NCI-H1048 (cell line): ENCODE measurements at places on chromosomes 11 and 22.
A peak's percentile ranks its signal among the peaks of the same experiment; 100 is the strongest.

DNA sequence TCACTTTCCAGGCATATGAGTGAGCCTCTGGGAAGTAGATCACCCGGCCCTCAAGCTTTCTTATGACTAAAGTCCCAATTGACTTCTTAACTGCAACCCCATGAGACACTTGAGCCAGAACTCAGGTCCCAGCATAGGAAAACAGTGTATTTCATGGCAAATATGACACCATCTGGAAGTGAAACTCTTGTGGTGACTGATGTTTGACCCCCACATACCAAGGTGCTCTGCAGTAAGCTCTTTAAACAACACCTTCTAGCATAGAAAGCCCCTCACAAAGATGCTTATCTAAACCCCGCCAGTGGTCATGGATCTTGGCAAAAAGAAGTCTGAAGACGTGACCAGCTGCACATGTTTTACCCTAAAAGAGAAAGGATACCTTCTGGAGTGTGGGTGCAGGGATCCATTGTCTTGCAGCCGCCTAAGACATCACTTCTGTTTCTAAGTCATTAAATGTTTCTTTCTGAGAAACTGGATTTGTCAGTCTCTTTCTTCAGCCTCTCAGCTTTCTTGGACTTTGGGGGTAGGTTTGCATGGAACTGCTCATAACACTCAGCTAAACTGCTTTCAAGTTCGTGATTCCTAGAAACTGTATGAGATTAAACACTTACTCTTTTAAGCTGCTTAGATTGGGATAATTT is 7.4 kb upstream of the PELI3 start:
- no peak for DNase-seq

- no peak for DNase-seq
These were observed 12.5 kb upstream of the HMOX1 start for GRCh38 chr22:35368386-35368785.

DNA sequence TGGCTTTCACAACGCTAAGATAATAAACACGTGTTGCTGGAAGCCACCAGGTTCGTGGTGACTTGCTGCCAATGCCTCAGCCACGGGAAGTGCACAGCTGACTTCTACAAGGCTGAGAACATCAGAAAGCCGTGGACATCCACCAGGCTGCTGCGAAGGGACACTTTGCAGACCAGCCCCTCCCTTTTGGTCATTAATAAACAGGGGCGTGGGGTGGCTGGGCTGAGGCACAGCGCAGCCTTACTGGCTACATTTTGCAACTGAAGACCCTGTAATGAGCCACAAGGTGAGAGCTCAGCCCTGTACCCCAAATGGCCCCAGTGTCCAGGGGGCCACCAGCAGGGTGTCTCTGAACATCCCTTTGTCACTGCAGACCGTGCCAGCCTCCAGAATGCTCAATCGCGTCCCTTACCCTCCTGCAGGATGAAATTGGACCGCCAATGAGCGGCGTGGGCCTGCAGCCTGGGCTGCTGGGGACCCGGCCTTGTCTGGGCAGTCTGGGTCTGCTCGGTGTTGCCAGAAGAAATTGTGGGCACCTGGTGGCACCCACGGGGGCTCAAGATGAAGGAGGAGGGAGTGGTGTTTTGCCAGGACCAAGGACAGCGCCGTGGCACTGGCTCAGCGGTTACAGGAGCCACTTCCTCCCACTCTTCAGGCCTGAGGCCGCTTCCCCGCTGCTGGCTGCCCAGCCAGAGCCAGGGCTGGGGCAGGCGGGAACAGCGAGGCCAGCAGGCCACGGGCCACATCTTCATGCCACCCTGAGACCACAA is 181.9 kb downstream of the CTTN start:
- DNase-seq: no peak

- peak; percentile 7 for DNase-seq
These were observed 2.9 kb downstream of the C11orf87 start for GRCh38 chr11:109424901-109425300.

GRCh38 chr11:73528483-73529203 is 69.3 kb downstream of the FAM168A start:
- no peak for DNase-seq

GRCh38 chr22:32858121-32858703 is 56.7 kb downstream of the TIMP3 start:
- no peak for DNase-seq

GRCh38 chr11:1295086-1295485 is 14.3 kb downstream of the TOLLIP start:
- DNase-seq: no peak

- DNase-seq: no peak
These were observed 127.0 kb downstream of the TRPC6 start for GRCh38 chr11:101456812-101457211.

GRCh38 chr22:50105208-50106100 is 15.6 kb downstream of the MOV10L1 start:
- no peak for DNase-seq

- DNase-seq: no peak
These were observed 363.0 kb downstream of the DDX10 start for GRCh38 chr11:109027851-109028250.

DNA sequence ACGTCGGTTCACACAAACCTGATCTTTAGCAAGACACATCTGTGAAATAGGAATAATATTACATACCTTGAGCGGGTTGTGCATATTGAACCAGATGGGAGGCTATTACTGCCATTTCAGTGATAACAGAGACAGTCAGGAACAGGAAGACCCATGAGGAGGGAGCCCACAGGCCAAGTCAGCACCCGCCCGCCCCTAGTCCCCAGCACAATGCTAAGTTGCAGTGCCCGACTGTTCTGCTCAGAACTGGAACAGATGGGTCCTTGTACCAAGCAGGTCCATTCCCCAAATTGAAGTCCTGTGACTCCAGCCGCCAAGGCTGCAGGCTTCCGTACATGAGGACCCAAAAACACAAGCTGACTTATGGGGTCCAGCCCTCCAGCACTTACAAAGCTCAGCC is 9.3 kb downstream of the CXCR5 start:
- no peak for DNase-seq

GRCh38 chr11:20163783-20164481 is 3.7 kb upstream of the DBX1 start:
- no peak for DNase-seq

DNA sequence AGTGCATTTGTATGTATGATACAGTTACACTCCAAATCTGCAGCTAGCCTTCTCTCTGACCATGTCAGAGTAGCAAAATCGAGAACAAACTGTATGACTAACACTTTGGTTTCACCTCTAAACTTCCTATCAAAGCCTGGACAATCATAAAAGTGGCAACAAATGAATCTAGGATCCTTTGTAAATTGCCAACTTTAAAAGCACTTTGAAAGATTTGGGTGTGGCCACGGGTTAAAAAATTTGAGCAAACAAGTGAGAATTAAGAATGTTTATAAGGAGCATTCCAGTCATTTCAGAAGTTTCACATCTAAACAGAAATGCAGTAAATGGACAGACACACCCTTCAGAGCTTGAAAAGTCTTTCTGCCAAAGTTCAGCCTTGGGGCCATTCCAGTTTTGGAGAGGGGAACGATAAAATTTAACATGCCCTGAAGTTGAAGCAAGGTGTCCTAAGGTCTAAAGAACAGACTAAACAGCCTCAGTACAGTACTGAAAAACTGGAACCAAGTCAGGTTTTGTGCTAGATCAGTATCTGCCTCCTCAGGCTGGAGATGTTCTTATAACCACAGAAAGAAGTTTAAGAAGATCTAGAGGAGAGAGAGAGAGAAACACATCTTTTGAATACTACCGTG is 181.9 kb upstream of the BDNF start:
- no peak for DNase-seq

DNA sequence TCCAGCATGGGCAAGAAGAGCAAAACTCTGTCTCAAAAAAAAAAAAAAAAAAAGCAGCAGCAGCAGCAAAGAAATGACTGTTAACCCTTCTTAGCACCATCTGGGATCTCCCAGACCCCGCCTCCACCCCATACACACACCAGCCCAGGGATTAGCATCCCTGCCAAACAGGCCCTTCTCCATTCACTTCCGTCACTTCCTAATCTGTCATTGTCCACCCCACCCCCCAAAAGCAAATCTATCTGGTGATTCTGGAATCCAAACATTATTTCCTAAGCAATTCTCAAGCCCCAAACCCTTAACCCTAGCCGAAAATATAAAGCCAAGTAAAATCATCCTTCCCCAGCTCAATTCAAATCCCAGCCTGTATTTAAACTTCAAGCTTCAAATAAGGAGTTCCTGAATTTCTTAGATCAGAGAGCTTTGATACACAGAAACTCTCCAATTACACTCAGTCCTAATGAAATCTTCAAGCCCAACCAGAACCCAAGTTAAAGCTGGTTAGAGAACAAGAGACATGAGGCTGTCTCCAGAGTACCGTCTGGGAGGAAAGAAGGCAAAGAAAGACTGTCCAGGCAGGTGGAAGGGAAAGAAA is 6.0 kb upstream of the AHNAK start:
- no peak for DNase-seq

GRCh38 chr11:86182976-86183584 is 61.5 kb upstream of the EED start:
- DNase-seq: no peak

DNA sequence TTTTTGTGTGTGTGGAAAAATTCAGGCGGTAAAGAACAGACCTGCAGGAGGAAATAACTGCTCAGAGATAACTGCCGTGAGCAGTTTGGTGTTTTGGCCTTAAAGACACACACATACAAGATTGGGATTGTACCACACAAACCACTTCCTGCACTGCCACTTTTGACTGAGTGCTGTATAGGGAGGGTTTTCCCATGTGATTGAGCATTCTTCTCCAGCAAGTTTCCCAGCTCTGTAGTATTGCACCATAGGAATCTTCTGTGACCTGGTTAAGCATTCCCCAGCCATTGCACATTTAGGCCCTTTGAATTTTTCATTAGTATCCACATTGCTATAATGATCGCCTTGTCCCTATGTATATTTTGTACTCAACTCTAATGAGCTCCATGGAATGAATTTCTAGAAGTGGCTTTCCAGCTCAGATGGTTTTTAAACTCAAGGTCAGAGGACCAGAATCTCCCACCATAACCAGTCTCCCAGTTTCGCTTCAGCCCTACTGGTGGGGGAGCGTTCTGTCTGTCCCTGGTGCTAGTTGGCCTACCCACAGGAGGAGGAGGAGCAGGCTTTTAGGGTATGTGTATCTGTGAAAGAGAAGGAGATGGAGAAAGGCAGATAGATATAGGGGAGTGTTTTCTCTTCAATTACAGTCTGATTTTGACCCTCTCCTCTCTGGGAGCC is 9.3 kb downstream of the CD82 start:
- DNase-seq: no peak

- peak; percentile 49 for DNase-seq
These were observed 10.0 kb downstream of the OR51L1 start for GRCh38 chr11:5004424-5005274.

GRCh38 chr11:1565904-1566247 is 6.2 kb downstream of the DUSP8 start:
- DNase-seq: no peak

- no peak for DNase-seq
These were observed 3.2 kb downstream of the SEZ6L start for GRCh38 chr22:26172389-26172990.

DNA sequence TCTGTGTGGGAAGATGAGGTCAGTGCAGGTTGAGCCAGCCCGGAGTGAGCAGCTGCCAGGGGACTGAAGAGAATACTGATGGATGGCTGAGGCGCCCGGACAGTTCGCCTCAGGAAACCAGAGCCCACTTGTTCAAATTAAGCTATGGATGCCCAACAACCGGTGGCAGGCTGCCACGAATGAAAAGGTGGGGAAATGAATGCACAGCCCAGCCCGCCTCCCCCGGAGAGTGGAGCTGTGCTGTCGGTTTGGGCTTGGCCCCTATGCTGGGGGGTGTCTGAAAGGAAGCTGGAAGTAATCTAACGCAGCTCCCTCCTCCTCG is 21.9 kb downstream of the HSPA8 start:
- no peak for DNase-seq

- no peak for DNase-seq
These were observed at the start of gene KCNJ5 for GRCh38 chr11:128890543-128891368. Gene KCNJ5 (plus strand): TSS chr11:128891356. CDS start chr11:128911274, 19,918 bp downstream.

DNA sequence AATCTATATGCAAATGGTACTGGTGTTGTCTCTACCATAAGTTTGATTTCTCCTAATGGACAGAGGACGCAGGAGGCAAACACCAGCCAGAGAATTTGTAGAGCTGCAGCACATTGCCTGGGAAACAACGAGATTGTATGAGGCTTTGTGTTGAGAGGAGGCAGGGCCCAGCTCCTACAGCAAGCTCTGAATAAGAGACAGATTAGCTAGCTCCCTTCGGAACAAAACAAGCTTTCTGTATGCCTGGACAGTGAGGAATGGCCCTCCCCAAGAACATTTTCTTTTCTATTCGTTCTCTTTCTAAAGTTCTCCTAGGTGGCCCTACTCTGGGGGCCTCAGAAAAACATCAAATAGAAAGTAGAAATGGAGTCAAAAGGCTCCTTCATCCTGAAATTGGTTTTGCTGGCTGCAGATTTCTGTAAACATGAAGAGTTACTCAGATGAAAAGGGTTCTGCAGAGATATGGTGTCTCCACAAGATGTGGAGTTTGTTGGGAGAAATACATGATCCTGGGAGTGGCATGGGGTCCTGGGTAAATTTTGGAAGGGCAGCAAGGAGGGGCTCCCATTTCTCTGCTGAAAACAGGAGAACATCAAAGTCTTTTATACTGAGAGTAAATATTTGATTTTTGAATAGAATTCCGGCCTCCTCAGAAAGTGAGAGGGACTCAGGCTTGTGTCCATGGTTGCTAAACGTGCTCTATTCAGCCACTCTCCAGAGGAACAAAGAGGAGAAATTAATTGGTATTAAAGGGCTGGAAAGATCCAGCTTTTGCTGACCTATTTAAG is 6.8 kb upstream of the HEPACAM start:
- no peak for DNase-seq

DNA sequence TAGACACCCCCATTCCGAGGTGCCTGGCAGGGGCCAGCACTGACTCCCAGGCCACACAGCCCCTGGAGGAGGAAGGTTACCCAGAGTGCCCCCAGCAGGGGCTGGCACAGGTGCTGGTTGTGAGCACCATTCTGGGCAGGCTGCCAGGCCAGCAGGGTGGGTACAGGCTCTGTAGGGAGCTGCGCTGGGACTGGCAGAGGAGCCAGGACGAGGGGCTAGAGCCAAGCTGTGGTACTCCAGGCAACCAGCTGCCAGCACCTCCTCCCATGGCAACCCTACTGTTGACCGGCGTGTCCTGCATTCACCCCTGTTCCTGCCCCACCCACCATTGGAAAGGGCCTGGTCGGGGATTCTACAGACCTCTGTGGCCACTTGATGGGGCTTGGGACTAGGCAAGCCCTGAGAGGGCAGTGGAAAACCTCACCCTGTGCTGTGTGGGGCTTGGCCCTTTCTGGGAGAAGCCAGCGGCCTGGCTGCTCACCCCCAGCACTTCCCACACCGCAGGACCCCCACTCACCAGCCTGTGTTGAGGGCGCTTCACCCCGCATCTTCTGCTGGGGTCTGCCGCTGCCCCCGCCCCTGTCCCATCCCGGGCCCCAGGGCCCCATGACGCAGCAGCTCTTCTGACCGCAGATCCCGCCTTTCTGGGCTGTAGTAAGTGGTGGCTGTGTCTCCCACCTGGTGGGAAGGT is 1.9 kb downstream of the CLDN5 start:
- no peak for DNase-seq
